CD8-positive, alpha-beta memory T cell (primary cell): ENCODE measurements at places on chromosomes 11 and 22.

DNA sequence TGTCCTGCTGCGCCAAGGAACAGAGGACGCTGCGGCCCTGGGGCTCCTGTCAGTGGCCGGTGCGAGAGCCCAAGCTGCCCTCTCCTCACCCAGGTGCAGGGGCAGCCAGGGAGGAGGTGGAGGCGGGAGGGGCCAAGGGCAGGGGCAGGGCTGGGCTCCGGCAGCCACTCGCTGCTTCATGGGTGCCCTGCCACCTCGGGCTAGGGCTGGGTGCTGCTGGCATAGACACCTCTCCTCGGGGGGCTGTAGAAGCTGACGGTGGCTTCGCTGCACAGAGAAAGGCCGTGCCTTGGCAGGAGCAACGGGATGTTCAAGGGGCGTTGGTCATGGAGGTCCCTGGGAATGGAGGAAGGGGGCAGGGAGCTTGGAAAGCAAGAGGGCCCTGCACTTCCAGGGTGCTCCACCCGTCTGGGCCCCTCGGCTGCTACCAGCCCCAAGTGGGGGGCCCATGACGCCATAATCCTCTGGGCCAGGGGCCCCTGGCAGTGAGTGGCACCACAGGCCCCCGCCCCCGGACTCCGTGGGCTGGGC, 1.6 kb upstream of the TBX1 start:
- DNase-seq: no peak

DNA sequence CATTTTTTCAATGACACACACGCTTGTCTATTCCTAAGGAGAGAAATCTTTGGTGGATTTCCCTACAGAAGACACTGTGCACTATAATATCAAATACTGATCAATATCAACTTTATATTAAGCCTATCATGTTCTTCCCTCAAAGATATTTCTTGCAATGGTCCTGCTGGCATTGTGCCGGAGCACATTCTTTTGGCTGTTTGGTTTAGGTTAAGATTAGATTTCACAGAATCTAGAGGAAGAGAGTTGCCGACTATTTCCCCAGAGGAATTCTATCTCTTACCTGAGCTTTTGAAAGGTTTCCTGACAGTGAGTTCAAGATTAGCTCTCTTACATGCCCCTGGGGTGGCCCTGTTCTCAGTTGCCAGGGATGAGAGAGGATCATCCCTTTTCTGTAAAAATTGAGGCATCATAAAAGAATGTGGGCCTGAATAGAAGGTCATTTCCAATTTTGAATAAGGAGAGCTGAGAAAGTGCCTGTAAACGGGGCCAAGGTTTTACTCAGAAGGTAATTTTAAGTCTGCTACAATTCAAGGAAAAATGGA, 180.6 kb upstream of the ARHGAP20 start:
- no peak for DNase-seq

DNA sequence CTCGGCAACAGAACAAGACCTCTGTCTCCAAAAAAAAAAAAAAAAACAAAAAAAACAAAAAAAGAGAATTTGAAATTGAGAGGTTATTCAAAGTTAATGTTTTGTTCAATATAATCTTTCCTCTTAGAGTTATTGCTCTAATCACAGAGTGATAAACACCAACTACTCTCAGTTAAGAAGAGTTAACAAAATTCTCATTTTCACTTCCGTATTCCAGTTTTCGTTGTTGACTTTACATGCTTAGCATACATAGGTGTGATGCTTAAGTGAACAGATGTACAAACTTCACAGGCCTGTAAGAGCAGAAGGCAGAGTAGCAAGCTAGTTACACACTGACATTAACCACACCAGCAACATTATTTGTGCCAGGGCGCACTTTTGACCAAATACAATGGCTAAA, 12.3 kb downstream of the EIF4ENIF1 start:
- DNase-seq: no peak

DNA sequence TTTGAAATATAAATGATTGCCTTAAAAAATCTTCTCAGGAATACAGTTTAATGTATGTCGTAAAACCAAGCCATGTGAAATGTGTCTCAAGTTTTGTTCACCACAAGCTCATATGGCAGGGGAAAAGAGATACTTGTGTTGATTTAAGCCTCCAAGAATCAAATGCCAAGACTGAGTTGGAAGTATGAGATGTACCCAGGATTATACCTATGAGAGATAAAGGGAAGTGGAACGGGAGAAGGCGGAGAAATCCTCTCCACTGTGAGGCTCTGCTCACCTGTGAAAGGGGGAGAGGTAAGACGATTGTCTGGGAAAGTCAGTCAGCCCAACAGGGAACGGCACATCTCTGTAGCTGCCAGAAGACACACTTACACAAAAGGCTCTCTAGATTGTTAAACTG, 124.8 kb downstream of the TRPC6 start:
- DNase-seq: no peak

DNA sequence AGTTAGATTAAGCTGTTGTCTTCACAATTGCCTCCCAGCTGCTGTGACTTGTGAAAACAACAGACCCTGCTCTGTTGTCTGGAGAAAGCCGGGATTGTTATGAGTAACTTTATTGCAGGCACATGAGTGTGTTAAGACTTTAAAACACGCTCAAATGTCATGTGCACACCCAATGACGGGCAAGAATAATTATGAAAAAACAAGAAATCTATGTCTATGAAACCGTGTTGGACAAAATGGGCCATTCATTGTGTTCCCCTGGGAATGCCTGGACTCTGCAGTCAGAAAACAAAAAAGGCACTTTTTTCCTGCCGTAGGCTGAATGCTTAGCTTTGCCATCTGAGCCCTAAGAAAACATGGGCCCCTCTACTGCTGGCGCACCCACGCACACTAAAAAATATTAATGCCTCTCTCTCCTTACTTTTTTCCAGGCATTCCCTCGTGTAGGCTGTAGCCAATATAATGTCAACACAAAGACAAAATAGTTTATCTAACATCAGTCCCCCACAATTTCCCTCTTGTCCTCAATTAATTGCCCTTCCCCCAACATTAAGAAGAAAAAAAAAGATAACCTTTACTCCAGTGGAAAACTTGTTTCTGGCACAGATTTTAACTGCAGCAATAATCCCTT, 207.9 kb downstream of the SOX6 start:
- no peak for DNase-seq

DNA sequence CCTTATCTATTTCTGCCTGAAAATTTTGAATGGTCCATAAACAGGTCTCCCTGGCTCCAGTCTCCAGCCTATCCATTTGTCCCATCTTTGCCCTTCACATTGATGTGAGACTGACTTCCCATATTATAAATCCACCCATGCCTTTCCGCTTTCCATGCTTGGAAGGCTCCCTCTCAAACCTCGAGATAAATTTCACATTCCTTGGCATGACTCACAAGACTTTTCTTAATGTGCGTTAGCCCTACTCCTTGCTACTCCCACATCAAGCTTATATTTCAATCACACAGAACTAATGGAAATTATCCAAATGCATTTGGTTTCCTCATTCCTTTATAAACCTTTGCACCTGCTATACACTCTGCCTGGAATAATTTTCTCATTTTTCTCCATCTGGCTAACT, 163.7 kb upstream of the NTM start:
- no peak for DNase-seq

GRCh38 chr11:41988951-41989572, 529.6 kb upstream of the LRRC4C start:
- DNase-seq: no peak

DNA sequence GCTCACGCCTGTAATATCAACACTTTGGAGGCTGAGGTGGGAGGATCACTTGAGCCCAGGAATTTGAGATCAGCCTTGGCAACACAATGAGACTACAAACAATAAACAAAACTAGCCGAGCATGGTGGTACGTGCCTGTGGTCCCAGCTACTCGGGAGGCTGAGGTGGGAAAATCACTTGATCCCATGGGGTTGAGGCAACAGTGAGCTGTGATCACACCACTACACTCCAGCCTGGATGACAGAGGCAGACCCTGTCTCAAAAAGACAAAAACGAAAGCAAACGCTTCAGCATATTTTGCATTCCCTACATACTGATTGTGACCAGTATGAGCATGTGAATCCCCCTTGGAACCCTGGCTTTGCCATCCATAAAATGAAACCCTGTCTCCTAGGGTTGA, 33.9 kb upstream of the MN1 start:
- DNase-seq: no peak

DNA sequence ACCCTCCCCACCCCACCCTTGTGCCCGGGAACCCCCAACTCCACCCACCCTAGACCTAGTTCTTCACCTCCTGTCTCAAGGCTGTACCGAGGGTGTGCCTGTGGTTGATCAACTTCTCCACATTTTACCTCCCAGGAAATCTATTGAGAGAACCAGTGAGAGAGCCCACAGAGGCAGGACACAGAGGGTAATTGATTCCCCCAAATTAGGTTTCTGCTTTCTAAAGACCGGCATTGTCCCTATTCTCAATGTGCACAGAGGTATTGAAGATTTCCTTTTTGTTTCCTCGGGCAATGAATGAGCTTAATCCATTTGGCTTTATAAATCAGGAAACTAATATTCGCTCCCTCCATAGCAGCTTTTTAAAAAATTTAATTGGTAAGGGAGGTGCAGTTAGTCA, 6.0 kb upstream of the LMO1 start:
- no peak for DNase-seq

- DNase-seq: no peak
Measured at GRCh38 chr11:86812981-86813380, 12.6 kb downstream of the PRSS23 start.

DNA sequence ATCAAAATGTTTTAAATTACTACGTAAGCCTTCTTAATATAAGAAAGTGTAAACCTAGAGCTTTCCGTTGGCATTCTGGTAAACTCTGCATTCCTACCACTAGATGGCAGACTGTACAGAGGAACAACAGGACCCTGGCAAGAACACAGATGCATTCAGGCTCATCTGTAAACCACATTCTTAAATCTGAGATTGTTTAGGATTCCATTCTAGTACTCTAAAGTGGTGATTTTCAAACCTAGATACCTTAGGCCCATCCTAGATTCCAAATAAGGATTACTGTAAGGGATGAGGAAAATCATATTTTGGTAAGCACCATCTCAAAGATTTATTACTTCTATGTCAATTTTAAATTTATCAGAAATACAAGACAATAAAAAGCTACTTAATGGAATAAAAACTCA, 26.9 kb downstream of the PICALM start:
- DNase-seq: peak; percentile 71

- DNase-seq: no peak
Measured at GRCh38 chr22:33112580-33112979, 54.4 kb upstream of the SYN3 start.

DNA sequence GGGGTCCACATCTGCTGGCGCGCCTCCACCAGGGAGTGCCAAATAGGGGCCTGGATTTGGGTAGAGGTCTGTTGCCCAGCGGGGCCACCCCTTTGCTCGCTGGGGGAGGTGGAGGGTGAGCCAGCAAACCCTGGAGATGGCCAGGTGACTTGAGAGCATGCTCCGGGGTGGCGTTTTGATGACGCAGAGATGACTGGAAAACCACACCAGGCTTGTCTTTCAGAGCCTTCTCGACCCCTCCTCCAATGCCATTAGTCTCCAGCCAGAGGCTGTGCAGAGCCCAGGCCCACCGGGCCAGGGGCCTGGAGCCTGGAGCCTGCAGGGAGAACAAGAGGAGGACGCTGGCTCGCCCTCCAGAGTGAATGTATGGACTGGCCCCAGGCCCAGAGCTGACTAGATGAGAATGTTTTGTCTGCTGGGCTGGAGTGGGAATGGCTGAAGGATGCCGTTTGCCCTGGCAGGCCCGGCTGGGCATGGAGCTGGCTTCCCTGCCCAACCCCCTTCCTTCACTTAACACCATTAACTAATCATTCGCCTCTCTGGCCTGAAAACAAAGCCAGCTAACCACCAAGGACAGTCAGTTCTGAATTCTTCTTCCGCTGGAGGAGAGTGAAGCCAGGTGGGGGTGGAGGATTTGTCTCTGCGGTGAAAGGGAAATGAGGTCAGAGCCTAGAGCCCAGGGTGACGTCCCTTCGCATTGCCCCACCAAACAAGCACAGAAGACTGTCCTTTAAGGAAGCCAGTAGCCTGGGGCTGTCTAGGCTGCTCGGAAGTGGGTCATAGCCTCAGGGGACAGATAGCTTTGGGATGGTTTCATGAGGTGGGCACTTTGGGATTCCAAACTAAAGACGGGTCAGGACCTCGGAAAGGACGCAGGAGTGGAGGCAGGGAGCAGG, 1.6 kb upstream of the MCAM start:
- DNase-seq: peak; percentile 40

GRCh38 chr11:34240150-34240494, 117.7 kb downstream of the ABTB2 start:
- DNase-seq: no peak

DNA sequence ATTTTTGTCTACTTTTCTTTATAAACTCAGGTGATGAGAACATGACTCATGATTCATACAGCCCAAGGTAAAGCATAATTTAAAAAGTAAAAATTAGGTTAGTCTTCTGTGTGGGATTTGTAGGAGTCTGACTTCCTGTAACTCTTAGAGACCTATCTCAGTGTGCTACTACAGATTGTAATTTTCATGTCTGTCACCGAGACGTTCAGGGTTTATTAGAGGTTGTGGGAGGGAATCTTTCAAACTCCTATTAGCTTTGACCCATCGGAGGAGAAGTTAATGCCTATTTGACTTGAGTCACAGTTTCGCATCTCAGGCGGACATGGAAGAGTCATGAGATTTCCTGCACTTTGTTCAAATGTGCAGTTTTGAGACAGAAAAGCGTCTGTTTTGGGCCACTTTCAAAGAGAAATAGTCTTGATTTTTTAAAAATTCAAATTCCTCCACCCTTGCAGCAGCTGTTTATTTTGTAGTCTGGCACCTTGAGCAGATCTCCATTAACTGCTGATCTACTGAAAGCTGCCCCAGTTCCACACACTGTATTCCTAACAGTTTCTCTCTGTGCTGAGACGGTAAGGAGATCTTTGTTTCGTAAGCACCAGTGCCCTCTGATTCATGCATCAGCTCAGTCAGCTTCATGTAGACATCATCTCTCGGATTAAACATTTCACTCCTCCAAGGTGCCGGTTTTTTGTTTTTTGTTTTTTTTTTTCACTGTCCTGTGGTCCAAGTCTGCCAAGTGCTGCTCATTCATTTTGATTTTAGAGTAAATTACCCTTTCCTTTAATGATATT, 24.3 kb downstream of the ALKBH3 start:
- DNase-seq: no peak

GRCh38 chr11:106179048-106179447, 101.6 kb downstream of the AASDHPPT start:
- DNase-seq: no peak

DNA sequence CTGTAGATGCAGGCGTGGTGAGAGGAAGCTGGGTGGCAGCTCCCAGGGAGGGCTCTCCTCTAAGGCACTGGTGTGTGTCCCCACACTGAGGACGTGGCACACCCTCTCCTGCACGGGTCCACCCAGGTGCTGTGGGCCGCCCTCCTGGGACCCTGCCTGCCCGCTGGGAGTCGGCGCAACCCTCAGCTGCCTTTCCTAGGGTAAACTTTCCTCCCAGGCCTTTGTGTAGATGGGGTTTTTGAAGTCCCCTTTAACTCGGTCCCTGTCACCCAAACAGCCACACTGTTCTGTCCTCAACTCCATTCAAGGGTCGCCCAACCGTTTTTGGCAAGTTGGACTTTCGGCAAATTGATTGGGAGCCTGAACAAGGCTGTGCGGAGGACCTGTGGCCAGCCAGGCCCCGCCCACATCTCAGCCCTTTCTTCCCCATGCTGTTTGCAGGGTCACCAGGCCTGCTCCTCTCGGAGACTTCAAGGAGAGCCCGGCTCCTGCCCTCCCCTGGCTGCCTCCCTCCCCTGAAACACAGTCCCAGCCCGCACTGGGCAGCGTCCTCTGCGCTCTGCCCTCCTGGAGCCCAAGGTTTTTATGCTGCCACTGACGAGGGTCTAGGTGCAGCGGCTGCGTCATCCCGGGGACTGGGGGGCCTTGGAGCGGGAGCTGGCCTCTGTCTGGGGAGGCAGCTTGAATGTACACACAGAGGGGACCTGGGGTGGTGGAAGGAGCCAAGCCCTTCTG, 1126.2 kb downstream of the BRD1 start:
- no peak for DNase-seq

- no peak for DNase-seq
Measured at GRCh38 chr11:72573072-72573854, 101.0 kb downstream of the PDE2A start.
